ENCODE measurements at places on chromosomes 11 and 22. TPM values are rescaled to one million over a fixed set of nuclear protein-coding genes. Genes with fewer than 3 reads are reported as not detected.

DNA sequence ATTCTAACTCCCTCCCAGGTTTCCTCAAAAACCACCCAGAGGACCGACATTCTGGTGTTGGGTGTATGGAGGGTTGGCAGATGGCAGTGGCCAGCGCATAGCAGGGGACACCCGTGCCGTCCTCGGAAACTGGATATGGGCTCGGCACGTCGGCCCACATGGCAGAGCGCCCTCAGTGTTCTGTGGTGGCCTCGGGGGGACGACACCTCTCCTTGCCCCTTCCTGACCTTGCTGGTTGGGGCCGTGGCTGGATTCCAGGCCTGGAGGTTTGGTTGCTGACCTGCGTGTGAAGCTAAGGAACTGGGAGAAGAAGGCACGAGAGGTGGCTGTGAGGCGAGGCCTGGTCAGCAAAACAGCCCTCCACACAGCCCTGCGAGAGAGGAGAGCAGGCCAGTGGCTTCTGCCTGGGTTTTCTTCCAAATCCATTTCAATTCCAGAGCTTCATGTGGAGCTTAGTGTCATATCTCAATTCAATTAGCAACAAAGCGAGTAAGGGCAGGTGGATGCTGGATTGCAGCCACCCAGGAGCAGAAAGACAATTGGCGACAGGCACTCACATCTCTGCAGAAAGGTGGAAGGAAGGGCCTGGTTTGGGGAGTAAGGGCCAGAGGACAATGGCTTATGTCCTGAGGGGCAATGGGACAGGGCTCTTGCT is 478.4 kb downstream of the BRD1 start:
- no peak for DNase-seq

GRCh38 chr11:115132436-115133228 is 371.6 kb downstream of the CADM1 start:
- DNase-seq = no peak

DNA sequence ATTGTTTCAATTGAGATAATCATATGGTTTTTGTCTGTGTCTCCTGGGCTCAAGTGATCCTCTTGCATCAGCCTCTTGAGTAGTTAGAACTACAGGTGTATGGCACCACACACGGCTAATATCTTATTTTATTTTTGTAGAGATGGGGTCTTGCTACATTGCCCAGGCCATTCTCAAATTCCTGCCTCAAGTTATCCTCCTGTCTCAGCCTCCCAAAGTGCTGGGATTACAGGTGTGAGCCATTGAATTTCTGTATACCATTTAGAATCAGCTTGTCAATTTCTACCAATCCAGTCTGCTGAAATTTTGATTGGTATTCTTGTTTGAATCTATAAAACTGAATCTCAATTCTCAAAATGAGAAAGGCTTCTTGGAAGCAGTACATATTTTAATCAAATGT is 10.4 kb upstream of the KAT5 start:
- DNase-seq = no peak

GRCh38 chr22:29487426-29487986 is 7.5 kb downstream of the NEFH start:
- DNase-seq = no peak

GRCh38 chr11:124882339-124883071 is 15.2 kb downstream of the ROBO4 start:
- DNase-seq = peak; percentile 45

- no peak for DNase-seq
Measured at GRCh38 chr22:37325039-37325395, 42.7 kb downstream of the CYTH4 start.

Gene CHCHD10
- 719 TPM for total RNA-seq

Gene ELMOD1
- not detected for total RNA-seq

Gene MS4A4E
- 1.0 TPM for total RNA-seq
